ENCODE measurements at places on chromosomes 1 and 21.

GRCh38 chr1:36822648-36823047 lies 211.7 kb downstream of the GRIK3 start:
- no peak for DNase-seq

GRCh38 chr1:151369621-151370048 lies 2.9 kb downstream of the SELENBP1 start:
- DNase-seq: no peak

DNA sequence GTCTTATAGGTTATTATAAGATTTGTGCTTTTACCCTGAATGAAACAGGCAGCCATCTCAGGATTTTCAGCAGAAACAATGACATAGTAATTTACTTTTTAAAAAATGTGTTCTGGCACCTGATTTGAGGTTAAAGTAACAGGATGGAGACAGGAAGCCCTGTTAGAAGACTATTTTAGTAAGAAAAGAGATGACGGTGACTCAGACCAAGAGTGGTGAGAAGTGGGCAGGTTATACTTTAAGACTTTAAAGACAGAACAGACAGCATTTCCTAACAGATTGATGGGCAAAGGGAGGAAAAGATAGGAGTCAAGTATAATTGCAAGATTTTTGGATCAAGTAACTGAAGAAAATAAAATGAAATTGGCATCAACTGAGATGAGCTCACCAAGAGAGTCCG lies 436.8 kb upstream of the NR5A2 start:
- no peak for DNase-seq

- no peak for DNase-seq
Measured at GRCh38 chr1:229328598-229329362, 14.1 kb downstream of the CCSAP start.

DNA sequence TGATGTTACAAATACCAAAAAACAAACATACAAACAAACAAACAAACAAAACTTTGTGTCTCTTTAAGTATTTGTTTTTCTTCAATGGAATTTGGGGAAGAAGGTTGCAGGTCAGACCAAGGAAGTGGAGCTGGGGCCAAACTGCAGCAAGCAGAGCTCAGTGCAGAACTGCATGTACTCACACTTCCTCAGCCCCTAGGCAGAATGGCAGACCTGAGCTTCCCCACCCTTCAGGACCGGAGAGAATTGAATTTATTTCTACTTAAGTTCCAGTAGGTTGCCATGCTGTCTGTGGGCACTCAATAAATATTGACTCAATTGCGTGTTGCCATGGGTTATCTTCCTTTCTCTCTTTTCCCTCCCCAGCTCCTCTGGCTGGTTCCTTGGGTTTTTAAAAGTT lies 173.6 kb downstream of the PTGER3 start:
- no peak for DNase-seq

GRCh38 chr1:212256369-212256768 lies 28.8 kb upstream of the PPP2R5A start:
- DNase-seq: no peak

GRCh38 chr1:115496904-115497527 lies 144.8 kb upstream of the VANGL1 start:
- DNase-seq: no peak
